Esophagus mucosa (tissue), 1 donor: ENCODE measurements at places on chromosomes 7 and 10.

DNA sequence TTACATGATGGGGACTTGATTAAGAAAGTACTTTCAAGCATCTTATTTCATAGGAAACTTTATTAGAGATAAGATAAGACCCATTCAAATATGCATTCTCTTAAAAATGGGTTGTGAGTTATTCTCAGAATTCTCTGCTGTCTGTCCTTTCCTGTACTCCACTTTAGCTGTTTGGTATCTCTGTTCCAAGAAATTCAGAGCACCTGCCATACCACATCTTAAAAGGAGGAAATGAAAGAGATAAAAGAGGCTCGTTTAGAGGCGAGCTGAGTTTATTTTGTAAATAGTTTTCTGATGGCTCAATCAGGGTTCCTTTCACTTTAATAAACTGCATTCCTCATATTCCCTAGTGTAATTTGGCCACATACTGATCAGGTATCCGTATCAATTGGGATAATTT is 87.2 kb downstream of the MDFIC start:
- no peak for ATAC-seq

- ATAC-seq: no peak
These were observed 16.6 kb downstream of the PIP4K2A start for GRCh38 chr10:22697800-22698199.

GRCh38 chr10:73902351-73902750 is 8.6 kb upstream of the PLAU start:
- no peak for ATAC-seq

- peak; percentile 58 for ATAC-seq
These were observed 27.2 kb upstream of the WNT16 start for GRCh38 chr7:121301446-121302213.

- peak; percentile 85 for ATAC-seq
These were observed 51.2 kb upstream of the KMT2E start for GRCh38 chr7:104962781-104963180.

- ATAC-seq: no peak
These were observed 278.2 kb downstream of the PLXDC2 start for GRCh38 chr10:20094226-20094976.

DNA sequence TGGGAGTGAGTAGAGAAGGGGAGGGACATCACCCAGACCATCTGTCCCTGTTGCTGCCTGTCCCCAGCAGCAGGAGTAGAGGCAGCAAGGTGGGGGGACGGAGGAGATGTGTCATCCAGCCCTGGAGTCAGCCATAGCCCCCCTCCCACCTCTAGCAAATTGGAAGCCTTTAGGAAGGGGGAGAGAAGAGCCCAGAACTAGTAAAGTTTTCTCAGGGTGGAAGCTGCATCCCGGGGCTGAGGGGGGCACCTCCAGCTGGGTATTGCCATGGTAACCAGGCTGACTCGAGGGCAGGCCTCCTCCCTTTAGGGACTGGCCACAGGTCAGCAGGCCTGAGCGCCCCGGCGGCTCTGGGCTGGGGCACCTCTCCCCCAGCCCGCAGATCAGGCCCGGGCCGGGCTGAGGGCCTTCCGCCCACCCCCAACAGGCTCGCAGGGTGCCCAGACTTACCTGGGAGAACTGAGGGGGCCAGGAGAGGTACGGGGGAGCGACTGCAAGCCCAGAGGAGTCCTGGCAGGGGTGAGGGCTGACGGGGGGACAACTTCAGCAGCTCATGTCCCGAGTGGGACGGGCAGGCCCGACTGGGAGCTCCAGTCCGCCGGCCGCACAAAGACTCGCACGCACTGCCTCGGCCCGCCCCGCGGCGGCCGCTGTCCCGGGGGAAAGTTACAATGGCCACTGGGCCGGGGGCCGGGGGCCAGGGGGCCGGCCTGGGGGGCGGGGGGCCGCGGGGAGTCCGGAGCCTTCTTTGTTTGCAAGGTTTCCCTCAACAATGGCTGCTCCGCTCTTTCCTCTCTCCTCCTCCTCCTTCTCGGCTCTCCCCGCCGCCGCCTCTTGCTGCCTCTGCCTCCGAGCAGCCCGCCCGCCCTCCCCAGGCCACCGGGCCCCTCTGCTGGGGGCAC is 6.0 kb downstream of the LDB1 start:
- peak; percentile 3 for ATAC-seq

DNA sequence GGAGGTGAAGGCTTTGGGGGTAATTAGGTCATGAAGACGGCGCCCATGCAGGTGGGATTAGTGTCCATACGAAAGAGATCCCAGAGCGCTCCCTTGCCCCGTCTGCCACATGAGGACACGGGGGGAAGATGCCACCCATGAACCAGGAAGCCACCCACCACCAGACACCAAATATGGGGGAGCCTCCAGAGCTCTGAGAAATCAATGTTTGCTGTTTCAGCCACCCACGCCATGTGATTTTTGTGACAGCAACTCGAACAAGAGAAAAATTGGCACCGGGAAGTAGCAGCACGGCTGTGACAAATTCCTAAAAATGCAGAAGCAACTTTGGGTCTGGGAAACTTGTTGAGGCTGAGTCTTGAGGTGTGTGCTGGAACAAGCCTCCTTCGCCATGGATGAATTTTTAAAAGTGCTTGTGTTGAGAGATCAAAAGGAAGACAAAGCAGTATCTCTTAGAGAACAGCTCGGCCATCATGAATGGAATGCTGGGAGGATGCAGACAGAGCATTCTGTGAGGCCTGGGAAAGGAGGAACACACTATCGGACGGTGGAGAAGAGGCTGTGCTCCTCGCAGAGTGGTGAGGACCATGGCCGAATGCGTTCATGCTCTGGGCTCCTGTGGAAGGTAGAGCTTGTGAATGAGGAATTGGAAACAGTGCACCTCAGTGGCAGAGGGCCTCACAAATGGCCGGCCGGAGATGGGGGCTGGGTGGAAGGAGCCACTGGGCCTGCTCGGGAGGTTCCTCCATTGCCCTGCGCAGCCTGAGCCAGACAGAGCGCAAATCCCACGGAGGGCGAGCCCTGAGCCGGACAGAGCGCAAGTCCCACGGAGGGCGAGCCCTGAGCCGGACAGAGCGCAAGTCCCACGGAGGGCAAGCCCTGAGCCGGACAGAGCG is 277.5 kb downstream of the PTPRN2 start:
- ATAC-seq: no peak

GRCh38 chr7:89837515-89837914 is 316.8 kb upstream of the STEAP1 start:
- ATAC-seq: no peak

GRCh38 chr10:56856569-56856968 is 495.5 kb upstream of the ZWINT start:
- ATAC-seq: no peak

DNA sequence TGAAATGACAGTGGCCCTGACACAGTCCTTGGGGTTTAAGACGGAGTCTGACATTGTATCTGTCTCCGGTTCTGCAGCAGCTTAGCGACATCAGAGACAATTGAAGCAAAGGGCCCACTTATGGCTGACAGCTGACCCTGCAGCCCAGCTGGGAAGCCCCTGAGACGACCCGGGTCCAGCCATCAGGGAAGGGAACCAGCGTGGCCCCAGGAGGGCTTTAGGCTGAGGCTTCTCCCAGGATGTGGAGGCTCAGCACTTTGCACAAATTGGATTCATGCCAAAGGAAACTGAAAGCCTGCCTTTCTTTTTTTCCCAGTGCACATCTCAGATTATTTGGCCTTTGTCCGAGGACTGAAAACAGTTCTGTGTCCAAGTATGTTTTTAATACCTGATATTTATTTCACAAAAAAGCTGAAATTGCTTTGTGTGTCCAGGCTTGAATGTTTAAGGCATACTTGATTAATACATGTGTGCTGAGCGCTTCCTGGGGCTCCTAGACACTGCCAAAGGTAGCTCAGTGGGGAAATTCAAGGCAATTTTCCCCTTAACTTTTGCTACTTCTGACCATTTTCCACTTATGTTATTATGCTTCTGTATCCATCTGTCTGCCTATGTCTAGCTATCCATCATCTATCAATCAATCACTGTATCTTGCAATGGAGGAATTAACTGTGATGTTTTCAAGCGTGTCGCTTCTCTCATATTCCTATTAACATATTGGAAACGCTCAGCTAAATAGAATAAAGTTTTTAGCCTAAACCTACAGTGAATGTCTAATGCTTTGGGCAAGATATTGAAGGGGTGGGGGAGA is 34.8 kb downstream of the KLF6 start:
- ATAC-seq: no peak

DNA sequence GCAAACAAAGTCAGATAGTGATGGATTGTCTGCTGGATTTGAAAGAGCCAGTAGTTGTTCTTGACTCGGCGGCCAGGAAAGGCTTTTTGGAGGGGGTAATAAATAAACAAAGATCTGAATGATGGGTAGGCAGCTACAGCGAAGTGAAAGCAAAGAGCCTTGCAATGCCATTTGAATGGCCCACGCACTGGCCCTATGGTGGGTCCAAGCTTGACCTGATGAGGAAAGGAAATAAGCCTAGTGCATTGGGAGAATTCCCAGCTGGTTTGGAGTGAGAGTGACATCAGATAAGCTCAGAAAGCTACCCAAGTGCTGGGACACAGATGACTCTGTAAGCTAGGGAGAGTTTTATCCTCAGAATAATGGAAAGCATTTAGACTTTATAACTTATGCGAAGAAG is 365.2 kb downstream of the PLXDC2 start:
- ATAC-seq: no peak

GRCh38 chr10:1671366-1672000 is 65.8 kb downstream of the ADARB2 start:
- ATAC-seq: no peak

DNA sequence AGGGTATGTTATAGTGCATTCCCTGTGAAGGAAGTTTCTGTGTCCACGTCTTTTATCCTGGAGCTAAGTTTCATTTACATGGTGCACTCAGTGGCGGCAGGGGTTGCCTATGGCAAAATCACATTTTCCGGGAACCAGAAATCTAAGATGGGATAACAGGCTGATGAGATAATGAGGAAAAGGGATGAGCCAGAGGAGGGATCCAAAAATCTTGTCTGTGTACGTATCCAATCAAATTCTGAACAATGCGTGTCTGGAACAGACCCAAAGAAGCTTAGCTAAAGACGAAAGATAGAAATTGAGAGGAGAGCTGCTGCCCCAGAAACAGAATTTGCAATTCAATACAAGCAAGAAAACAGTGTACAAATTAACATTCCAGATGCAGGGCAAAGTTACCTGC is 16.1 kb downstream of the LANCL2 start:
- no peak for ATAC-seq

GRCh38 chr10:3780771-3781467 is 4.1 kb downstream of the KLF6 start:
- ATAC-seq: no peak

GRCh38 chr10:111007486-111007885 is 69.3 kb upstream of the ADRA2A start:
- ATAC-seq: no peak

GRCh38 chr7:29878081-29878688 is 71.9 kb downstream of the WIPF3 start:
- peak; percentile 33 for ATAC-seq

- ATAC-seq: no peak
These were observed 202.1 kb downstream of the PRPF18 start for GRCh38 chr10:13788711-13789447.

DNA sequence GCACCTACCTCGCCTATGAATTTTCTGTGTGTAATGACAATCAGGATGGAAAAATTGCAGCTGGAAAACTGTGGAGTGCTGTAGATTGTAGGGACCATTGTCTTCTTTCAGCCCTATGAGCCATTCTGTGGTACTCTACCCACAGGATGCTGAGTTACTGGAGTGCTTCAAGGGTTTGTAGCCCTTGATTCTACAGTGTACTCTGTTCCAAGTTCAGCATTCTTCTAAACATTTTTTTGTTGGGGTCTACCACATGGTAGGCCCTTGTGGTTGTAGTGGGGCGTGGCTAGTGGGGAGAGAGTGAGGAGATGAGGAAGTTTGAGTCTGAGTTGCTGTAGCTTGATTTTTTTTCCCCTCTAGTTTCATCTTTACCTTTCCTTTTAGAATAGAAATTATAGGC is 33.5 kb downstream of the REEP3 start:
- peak; percentile 41 for ATAC-seq

- no peak for ATAC-seq
These were observed 29.6 kb downstream of the RPS24 start for GRCh38 chr10:78063236-78063635.

DNA sequence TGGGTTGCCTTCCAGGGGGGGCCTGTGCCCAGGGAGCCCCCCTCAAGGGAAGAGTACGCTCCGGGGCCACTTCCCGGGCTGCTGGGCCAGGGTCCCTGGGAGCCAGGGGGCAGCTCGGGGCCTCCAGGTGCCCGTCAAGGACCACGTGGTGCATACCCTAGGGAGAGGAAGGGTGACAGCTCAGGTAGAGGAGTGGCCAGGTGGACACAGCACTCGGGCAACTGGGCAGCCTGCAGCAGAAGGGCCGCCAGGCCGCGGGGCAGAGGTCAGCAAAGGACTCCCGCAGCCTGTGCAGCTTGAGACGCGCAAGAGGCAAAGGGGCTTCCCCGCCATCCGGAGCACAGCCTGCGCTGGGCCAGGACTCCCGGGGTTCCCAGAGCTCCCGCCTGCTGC is 26.4 kb downstream of the AP5Z1 start:
- no peak for ATAC-seq

DNA sequence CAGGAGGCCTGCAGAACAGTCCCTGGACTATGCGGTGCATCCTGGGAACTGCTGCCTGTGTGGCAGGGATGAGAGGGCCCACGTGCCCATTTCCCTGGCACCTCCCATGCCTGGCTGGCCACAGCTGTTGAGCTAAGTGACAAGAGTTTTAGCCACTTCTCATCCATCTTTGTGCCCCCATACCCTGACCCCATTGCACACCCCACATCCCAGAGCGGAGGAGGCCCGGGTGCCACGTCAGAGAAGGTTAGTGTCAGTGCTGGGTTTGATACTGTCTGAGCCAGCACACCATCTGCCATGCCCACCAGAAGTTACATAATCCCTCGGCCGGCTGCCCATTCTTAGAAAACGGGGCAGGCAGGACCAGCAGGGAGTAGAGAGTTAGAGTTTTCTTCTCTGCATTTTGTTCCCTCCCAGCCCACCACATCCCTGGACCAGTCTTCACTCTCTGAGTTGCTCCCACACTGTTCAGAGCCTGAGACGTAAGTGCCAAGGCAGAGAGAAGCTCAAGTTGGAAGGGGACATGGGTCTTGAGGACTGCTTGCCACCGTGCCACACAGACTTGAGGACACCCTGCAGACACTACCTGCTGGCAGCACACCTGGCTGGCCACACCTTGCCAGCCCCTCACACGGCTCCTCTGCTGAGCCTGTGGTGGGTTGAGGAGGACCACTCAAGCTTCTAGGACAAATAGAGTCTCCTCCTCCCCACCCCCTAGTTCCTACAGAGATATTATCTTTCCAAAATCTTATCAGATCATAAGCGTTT is 13.1 kb downstream of the UNC5B start:
- no peak for ATAC-seq

- no peak for ATAC-seq
These were observed 4.2 kb downstream of the FEZF1 start for GRCh38 chr7:122300211-122300932.

GRCh38 chr10:92573091-92573797 is 649 bp downstream of the IDE start:
- peak; percentile 33 for ATAC-seq
